ENCODE measurements at places on chromosomes 7 and 10. TPM values are rescaled to one million over a fixed set of nuclear protein-coding genes. Genes with fewer than 3 reads are reported as not detected.

Gene PRRT4
- 0.73 TPM for polyA plus RNA-seq

Gene EEPD1
- 8.4 TPM for polyA plus RNA-seq

Gene ELN
- polyA plus RNA-seq, result 54.4 TPM

Gene PCGF6
- 7.9 TPM for polyA plus RNA-seq

Gene BAMBI
- polyA plus RNA-seq, result 50.4 TPM

Gene NPS
- polyA plus RNA-seq, result not detected

GRCh38 chr7:28573059-28573553, 160.8 kb downstream of the CREB5 start:
- DNase-seq, result no peak

DNA sequence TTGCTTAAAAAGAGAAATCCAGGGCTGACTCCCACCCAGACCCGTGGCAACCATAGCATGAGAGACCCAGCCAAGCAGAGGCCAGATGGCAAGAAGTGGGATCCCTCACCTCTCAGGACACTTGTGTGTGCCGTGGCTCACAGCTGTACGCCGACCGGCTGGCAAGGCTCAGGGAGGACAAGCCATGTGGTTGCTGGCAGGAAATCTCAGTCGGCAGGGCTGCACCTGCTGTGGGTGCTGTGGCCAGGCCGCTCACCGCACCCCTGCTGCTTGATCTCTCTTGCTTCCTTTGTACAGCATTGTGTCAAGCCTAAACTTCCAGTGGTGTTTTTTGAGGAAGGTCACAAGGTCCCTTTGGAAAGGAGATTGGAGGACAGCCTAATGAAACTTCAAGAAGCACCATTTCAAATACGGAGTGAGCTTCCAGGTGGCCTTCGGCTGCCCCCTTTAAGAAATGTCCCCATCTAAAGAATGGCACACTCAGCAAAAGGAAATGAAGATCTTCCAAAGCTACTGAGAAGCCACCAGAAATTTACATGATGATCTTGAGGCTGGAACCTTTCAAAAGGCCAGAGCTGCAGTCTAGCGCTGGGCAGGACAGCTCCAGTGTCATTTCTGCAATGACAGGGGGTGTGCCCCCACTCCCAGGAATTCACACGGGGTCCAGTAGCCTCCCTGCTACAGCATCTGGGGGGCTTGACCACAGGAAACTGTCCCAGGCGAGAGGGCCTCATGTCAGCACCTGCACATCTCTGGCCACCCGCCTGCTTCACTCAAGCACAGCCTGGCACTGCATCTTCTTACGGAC, 409.0 kb upstream of the MGMT start:
- no peak for DNase-seq

GRCh38 chr10:108469940-108470339, 1305.4 kb upstream of the SORCS1 start:
- DNase-seq, result no peak

DNA sequence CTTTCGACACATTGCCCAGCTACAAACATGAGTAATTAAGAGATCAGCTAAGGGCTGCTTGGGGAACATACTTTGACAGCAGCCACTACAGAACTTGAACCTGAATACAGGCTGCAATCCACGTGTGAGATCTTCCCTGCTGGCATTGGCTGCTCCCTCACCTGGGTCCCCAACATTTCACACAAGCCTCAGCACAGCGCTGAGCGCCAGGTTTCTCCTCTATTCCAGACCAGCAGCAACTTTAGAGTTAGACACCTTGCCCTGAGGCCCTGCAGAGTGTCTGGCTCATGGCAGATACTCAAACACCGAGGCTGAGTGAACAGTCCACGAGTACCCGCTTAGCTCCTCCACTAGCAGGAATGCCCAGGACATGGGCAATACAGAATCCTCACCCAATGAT, 1.3 kb upstream of the WIPF3 start:
- no peak for DNase-seq

GRCh38 chr10:45997994-45998763, 25.9 kb downstream of the TIMM23 start:
- no peak for DNase-seq

GRCh38 chr10:92208157-92208720, 82.6 kb downstream of the CPEB3 start:
- DNase-seq, result no peak

DNA sequence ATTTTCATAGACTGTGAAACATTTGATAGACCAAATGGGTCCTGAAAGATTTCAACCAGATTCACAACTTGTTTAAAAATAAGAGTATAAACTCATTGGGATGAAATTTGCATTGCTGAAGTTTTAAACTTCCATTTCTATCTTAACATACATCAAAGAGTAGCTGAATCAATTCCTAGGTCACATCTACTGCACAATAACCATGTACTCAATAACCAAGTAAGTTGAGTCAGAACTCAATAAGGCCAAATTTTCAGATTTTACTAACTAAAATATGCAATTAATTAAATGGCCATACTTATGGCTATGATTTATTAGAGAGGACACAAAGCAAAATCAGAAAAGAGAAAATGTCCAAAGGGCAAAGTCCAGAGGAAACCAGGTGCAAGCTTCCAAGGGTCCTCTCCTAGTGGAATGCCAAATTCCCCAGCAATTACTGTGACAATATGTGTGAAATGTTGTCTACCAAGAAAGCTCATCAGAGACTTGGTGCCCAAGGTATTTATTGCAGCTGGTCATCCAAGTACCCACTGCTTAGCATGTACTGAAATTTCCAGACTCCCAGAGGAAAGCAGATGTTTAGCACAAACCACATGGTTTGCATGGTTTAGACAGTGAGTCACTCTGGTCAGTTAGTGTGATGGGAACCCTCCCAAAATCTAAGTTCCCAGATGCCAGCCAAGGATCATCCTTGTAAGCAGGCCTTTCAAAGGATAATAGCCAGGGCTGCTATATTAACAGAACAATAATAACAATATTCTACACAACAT, 238.9 kb downstream of the IPMK start:
- DNase-seq, result no peak

GRCh38 chr10:72333112-72334015, 21.4 kb downstream of the DNAJB12 start:
- no peak for DNase-seq

DNA sequence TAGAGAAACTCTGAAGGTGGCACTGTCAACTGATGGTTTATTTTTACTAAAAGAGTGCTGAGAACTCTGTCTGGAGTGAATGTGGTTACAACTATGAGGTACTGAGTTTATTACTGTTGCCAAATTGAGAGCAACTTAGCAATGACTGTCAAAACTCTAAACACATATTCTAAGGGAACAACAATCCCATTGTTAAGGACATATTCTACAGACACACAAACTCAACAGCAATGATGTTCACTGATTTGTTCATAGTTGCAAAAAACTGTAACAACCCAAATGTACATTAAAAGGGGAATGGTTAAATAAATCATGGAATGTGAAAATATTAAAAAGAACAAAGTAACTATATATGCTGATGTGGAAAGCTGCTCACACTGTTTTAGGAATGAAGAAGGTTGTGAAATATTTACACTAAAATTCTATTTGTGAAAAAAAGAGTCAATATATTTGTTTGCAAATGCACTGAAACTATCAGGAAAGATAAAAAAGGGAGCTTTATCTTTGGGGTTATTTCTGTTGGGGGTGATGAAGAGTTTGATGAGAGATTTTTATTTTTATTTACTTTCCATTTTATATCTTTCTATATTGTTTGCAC, 12.9 kb downstream of the PON2 start:
- DNase-seq, result no peak

GRCh38 chr10:84405662-84406061, 77.3 kb downstream of the CCSER2 start:
- DNase-seq, result no peak

DNA sequence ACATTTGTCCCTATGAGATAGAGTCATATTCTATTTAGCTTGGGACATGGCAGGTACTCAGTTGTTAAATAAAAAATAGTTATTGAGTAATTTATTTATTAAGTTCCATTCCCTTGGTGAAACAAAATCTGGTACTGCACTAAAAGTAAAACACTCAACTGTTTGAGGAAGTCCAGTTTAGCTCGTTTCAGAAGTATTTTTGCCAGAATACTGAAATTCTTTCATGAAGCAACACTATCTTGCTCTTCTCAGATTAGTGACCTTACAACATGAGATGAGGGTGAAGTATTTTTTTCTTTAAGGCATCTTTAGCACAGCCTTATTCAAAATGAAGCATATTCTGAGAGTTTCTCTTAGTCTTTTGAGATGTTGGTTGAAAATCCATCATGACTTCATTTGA, 106.0 kb downstream of the ZNF365 start:
- no peak for DNase-seq

DNA sequence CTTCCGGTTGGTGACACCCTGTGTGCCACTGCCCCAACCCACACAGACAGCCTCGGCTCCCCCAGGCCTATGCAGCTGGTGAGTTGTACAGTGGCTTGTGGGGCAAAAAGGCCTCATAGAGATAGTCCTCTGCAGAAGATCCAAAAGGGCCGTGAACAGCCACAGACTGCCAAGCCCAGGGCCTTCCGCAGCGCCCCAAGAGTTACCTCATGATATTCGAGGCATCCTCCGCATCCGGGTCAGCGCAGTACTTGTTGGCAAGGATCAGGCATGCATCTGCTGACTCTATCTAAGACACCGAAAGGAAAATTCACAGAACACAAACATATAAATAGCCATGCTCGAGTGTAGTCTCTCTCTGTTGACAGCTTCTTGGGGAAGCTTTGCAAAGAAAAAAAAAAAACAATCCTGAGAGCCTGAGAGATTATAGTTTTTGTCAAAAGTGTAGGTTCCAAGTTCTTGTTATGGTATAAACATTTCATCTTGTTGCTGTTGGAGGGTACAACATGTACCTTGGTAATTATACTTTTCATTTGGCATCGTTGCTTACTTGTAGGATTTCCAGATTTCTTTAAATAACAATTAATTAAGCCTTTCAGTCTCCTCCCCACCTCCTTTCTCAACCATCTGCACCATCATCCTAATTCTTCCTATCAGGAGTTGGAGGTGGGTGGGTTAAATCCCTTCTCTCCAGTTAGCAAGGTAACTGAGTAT, 553.0 kb downstream of the KCNMA1 start:
- DNase-seq, result no peak

GRCh38 chr10:114380797-114381196, 23.5 kb downstream of the AFAP1L2 start:
- DNase-seq, result no peak

GRCh38 chr7:22301790-22302189, 55.2 kb downstream of the RAPGEF5 start:
- peak; percentile 70 for DNase-seq

DNA sequence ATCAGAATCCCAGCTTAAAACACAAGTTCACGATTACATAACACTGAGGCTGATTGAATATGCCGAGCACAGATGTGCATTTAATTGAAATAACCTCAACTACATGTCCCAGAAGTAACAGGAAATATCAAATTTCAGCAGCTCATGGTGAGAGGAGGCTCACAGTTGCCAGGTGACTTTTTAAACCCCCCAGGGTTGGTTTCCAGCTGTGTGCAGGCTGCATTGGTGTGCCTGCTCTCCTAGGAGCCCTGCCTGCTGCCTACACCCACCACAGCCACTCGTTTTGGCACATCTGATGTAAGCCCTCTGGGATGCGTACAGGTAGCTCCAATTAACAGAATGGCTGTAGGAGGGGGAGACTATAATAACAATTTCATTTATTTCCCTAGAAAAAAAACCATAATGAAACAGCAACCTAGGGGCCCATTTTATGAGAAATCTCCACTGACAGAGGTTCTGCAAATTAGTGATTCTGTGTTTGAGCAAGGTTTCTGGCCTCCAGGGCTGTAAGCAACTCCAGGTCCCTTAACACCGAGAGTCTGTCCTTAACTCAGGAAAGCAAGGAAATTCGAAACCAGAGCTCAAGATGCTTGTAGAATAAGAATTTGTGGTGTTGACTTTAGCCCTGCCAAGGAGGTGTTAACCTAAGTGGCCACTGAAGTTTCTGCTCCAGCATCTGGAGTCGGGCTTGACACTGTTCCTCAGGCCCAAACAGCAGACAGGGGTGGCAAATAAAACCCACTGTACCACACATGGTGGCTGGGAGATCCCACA, 161.9 kb downstream of the BMPER start:
- DNase-seq, result no peak

DNA sequence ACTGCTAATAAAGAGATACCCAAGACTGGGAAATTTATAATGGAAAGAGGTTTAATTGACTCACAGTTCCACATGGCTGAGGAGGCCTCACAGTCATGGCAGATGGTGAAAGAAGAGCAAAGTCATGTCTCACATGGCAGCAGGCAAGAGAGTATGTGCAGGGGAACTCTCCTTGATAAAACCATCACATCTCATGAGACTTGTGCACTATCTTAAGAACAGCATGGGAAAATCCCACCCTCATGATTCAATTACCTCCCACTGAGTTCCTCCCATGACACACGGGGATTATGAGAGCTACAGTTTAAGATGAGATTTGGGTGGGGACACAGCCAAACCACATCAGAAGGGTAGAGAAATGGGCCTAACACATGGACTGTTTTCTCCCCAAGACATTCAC, 156.3 kb downstream of the CCDC71L start:
- no peak for DNase-seq

DNA sequence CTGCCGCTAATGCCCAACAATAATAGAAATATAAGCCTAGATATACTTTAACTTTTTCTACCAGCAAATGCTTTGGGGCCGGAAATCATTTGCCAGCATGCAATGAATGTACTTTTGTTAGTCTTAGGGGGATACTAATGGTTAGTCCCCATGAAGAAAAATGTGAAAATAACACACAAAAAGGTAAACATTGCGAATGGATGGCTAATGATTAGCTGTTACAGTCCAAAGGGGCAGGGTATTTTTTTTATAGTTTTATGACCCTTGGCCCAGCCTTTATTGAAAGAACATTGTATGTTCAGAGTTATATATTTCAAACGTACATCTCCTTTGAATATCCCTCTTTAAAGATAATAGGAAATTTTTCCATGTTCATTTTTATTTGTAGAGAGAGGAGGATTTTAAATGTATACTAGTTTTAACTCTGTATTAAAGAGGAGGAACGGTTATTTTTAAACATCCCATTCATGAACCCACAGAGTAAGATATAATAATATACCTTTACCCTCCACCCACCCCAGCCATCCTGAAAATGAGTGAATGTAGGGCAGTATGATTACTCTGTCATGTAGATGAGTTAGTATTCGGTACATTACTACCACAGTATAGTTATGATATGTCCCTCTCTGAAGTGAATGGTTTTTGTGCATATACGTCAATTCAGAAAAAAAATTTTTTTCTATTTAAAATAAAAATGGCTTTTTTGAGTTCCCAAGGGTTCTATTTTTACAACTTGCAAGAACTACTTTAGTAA, 63.6 kb downstream of the ARID5B start:
- DNase-seq, result peak; percentile 86

GRCh38 chr10:24952143-24952706, at the start of gene PRTFDC1:
Gene PRTFDC1, minus strand, starts transcription at chr10:24952606. Its CDS starts 31 bp downstream, at chr10:24952575.
- DNase-seq, result peak; percentile 54

GRCh38 chr7:19210893-19211413, 65.7 kb upstream of the FERD3L start:
- DNase-seq, result no peak
